H7 (cell line): ENCODE measurements at places on chromosomes 6 and 20. TPM values are rescaled to one million over a fixed set of nuclear protein-coding genes. Genes with fewer than 3 reads are reported as not detected.

The FITM2 gene
- 1.2 and 1.6 TPM in 2 replicates for total RNA-seq

The REM1 gene
- total RNA-seq, result not detected in 2 replicates

The ELOVL2 gene
- 1.0 and 2.6 TPM in 2 replicates for total RNA-seq

The SLC17A1 gene
- not detected in 2 replicates for total RNA-seq

The E2F1 gene
- 51.8 and 57.8 TPM in 2 replicates for total RNA-seq

The CD40 gene
- 8.2 and 8.8 TPM in 2 replicates for total RNA-seq

The HRH3 gene
- total RNA-seq, result 0.85 and 1.9 TPM in 2 replicates

The RCAN2 gene
- 1.5 and 2.8 TPM in 2 replicates for total RNA-seq

The MAFB gene
- 2.4 and 4.2 TPM in 2 replicates for total RNA-seq

The CLPSL2 gene
- total RNA-seq, result 4.2 and 10.8 TPM in 2 replicates

The RNF217 gene
- 2.9 and 7.1 TPM in 2 replicates for total RNA-seq

The DOK5 gene
- 2.3 and 4.0 TPM in 2 replicates for total RNA-seq

The SEMG1 gene
- total RNA-seq, result 0.31 and 0.81 TPM in 2 replicates

The HEY2 gene
- total RNA-seq, result 19.3 and 30.4 TPM in 2 replicates

The SRSF12 gene
- total RNA-seq, result 2.1 and 3.7 TPM in 2 replicates

The PDE7B gene
- total RNA-seq, result not detected in 2 replicates

The SPTLC3 gene
- under 0.01 and 2.3 TPM in 2 replicates for total RNA-seq

The TRIM26 gene
- 22.8 and 28.3 TPM in 2 replicates for total RNA-seq
